C1 segment of cervical spinal cord (tissue), 14 donors: ENCODE measurements at places on chromosomes 11 and 22.

GRCh38 chr22:36840106-36840505 is 20.7 kb upstream of the NCF4 start:
- DNase-seq: no peak

GRCh38 chr11:3904228-3904627 is 48.8 kb downstream of the STIM1 start:
- DNase-seq: no peak

DNA sequence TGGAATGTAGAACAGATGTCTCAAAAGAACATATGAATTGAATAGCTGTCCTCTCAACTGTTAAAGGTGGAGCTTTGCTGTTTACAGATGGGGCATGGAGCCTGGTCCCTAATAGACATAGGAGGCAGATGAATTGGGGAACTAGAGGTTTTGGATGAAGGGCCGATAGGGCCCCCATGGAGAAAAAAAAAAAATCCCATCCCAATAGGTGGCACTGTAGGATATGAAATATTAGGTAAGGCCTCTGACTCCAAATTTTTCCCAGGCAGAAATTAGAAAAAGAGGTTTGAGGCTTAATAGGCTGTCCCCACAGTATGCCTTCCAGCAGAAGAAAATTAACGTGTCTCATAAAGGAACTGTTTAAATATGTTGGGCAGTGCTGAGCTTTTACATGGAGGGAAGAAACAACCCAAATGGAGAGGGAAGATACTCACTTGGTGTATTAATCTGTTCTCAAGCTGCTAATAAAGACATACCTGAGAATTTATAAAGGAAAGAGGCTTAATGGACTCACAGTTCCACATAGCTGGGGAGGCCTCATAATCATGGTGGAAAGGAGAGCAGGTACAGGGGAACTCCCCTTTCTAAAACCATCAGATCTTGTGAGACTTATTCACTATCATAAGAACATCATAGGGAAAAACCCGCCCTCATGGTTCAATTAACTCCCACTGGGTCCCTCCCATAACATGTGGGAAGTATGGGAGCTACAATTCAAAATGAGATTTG is 30.1 kb upstream of the TMEM45B start:
- DNase-seq: no peak

GRCh38 chr11:125132596-125132995 is 21.2 kb upstream of the TMEM218 start:
- no peak for DNase-seq

GRCh38 chr22:50190941-50191741 is 5.4 kb downstream of the TRABD start:
- DNase-seq: no peak

GRCh38 chr11:92916299-92916698 is 53.2 kb upstream of the MTNR1B start:
- DNase-seq: no peak
